ENCODE measurements at places on chromosomes 3 and 15.

DNA sequence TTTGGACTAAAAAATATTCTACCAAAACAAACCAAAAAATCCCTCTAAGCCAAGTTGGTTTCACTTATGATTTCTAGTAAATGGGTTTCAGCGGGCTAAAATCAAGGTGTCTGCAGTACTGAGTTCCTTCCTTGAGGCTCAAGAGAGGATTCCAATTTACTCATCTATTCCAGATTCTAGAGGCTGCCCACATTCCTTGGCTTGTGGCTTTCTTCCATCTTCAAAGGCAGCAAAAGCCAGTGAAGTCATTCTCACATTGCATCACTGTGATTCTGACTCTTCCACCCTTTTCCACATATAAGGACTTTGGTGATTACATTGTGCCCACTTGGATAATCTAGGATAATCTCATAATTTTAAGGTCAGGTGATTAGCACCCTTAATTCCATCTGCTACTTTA lies 48.1 kb downstream of the DPPA2 start:
- no peak for DNase-seq

- no peak for DNase-seq
Measured at GRCh38 chr15:95557226-95558046, 773.1 kb upstream of the NR2F2 start.

DNA sequence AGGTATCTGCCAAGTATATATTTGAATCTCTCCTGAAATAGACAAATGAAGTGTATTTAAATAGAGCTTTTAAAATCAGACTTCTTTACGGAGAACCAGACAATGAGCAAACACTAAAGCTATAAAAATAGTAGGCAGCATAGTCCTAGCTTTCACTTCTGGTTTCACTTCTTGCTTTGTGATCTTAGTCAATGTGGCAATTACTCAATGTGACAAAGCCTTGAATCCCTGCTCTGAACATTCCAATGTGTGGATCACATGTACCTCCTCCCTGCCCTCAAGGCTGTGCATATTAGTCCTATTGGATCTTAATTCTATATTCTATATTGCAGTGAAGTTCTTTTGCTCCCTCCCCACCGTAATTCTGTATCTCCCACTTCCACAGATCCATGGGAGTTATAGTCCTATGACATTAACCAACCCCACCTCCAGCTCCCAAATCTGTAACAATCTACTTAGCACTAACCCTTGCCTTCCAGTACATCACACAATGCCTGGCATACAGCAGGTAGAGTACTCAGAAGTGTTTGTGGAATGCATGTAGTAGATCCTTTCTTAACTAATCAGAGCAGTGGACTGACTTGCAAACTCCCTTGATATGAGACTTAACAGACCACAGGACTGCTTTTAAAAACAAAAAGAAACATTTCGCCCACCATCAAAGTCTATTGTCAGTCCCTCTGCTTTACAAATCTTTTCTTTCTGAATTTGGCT lies 24.3 kb upstream of the CP start:
- no peak for DNase-seq

- no peak for DNase-seq
Measured at GRCh38 chr15:64341961-64342360, 14.0 kb downstream of the CSNK1G1 start.

DNA sequence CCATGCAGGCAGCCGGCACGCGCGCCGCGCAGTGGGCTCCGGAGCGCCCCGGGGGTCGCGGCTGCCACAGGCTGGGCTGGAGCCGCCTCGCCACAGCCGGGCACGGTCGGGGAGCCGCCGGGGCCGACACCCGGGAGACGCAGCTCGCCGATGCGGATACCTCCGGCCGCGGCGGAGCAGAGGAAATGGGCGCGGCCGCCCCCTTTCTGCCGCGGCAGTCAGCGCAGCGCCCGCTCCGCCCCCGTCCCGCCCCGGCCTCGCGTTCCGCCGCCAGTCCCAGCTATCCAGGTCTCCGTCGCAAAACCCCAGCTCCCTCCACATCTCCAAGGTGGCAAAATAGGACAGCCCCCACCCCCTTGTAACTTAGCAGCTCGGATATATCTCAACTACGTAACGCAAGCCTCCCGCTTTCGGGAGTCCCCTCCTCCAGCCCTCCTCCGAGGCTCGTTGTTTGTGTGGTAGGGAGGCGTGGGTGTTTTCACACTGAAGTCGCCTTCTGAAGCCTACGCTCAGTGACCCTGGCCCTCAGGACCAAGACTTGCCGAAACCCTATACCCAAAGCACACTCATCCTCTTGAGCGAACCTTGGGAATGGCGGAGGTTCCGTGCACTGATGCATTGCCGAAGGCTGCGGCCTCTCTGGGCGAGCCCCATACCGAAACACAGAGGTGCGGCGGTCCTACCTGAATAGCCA lies at the start of gene SH3BP5:
SH3BP5 (minus strand) TSS at position 182 of the 694 bp plus-strand sequence; CDS start at position 4, 178 bp downstream.
- DNase-seq, result peak; percentile 91

All from right cardiac atrium (tissue), 5 donors.